ENCODE measurements at places on chromosomes 16 and 17. TPM values are rescaled to one million over a fixed set of nuclear protein-coding genes. Genes with fewer than 3 reads are reported as not detected.
A peak's percentile ranks its signal among the peaks of the same experiment; 100 is the strongest.

GRCh38 chr17:50532452-50533024 is at the start of gene EPN3:
Gene EPN3, plus strand, starts transcription at chr17:50532735. Its CDS starts 3,822 bp downstream, at chr17:50536557.
- H3K4me1 ChIP-seq: peaks cover 25% of the 10 kb centered on the region
- no peaks in the 10 kb centered on the region for H3K36me3 ChIP-seq
- H3K4me3 ChIP-seq: peak within 1 kb of the TSS; percentile 56
- H3K27me3 ChIP-seq: peaks cover 42% of the 10 kb centered on the region
- peak; percentile 44 for DNase-seq

DNA sequence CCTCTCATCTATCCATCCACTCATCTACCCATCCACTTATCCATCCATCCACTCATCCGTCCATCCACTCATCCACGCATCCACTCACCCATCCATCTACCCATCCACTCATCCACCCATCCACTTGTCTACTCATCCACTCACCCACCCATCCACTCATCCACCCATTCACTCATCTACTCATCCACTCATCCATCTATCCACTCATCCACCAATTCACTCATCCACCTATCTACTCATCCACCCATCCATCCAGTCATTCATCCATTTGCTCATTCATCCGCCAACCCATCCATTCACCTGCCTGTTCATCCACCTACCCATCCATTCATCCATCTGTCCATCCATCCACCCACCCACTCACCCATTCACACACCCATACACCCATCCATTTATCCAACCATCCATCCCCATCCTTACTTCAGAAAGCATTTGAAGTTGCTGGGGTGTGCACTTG is 329.6 kb downstream of the SEC14L1 start:
- H3K27me3 ChIP-seq: no peaks in the 10 kb centered on the region
- no peak for DNase-seq
- peaks cover 84% of the 10 kb centered on the region for H3K4me1 ChIP-seq
- H3K27ac ChIP-seq: peak overlapping the region; percentile 97

DNA sequence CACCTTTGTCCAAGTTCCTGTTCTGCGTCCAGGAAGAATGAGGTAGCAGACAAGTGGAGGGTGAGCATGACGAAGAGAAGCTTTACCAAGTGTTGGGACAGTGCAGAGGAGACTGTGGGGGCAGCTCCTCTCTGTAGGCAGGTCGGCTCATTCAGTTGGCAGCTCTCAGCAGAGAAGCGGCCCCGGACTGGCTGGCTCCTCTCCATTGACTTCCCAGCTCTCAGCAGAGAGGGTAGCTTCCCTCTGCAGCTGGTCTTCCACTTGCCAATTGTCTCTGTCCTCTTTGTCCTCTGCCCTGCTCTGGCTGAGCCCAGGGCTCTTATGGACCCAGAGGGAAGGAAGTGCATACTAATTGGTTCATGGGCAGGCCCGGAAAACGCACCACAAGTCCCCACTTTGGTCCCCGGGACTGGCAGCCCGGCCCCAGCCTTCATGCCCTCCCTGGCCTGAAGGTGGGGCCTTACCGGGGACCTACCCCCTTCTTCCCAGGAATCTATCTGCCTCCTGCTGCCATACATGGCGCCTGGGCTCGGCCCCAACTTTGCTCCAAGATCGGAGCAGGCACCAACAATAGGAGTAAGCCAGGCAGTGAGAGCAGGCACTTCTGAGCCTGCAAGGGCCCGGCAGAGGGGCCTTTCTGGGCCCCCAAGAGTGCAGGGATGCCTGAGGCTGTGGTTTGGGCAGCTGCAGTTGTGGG is 10.1 kb downstream of the KCTD5 start:
- H3K4me3 ChIP-seq: no peak overlapping the region
- H3K27me3 ChIP-seq: no peaks in the 10 kb centered on the region
- H3K4me1 ChIP-seq: peaks cover 16% of the 10 kb centered on the region
- peak; percentile 9 for DNase-seq
- no peaks in the 10 kb centered on the region for H3K36me3 ChIP-seq

- H3K27ac ChIP-seq: no peak overlapping the region
- H3K27me3 ChIP-seq: no peaks in the 10 kb centered on the region
- H3K4me3 ChIP-seq: no peak overlapping the region
- DNase-seq: no peak
Measured at GRCh38 chr16:53414381-53414780, 19.9 kb upstream of the RBL2 start.

DNA sequence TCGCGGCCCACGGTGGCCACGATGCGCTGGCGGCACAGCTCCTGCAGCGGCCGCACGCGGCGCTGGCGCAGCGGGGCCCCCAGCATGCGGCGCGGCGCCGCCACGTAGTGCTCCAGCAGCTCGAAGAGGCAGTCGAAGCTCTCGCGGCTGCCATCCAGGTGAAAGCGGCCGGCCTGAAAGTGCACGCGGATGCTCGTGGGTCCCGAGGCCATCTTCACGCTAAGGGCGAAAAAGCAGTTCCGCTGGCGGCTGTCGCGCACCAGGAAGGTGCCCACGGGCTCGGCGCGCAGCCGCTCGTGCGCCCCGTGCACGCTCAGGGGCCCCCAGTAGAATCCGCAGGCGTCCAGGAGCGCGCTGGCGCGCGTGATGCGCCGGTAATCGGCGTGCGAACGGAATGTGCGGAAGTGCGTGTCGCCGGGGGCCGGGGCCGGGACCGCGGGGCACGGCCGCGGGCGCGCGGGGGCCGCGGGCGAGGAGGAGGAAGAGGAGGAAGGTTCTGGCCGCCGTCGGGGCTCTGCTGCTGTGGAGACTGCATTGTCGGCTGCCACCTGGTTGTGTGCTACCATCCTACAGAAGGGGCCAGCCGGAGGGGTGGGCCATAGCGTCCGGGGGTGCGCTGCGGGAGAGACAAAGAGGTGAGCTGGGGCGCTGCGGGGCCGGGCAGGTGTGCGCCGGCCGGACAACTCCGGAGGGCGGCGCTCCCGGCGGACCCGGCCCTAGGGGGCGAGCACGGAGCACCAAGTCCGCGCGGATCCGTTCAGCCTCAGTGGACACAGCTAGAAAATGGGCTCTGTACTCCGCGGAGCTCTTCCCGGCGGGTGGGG is 879 bp downstream of the SOCS1 start:
- H3K4me3 ChIP-seq: peak overlapping the region; percentile 53
- no peaks in the 10 kb centered on the region for H3K36me3 ChIP-seq
- peaks cover 9% of the 10 kb centered on the region for H3K4me1 ChIP-seq
- H3K27me3 ChIP-seq: peaks cover 28% of the 10 kb centered on the region

DNA sequence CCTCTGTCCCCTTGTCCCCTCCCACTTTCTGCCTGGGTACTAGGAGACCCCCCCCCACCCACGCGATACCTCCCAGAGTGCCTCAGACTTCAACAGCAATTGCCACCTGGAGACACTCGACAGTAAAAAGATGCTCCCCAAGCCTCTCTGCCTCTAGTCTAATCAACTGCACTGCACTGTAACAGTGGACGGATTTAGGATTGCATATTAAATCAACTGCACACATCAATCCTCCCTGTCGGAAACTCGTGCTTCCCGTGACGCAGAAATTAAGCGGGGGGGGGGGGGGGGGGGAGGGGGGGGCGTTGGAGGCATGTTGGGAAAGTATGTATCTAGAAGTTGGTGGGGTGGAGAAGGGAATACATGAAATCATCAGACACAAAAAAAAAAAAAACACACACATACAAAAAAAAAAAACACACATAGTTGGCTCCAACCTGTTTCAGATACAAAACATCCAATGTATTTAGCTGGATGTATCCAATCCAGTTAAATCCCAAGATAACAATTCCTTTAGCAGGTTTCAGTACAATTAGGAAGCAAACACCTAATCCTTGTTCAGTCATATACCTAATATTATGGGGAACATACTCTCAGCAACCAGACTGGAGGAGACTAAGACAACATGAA is 29.7 kb downstream of the FAM222B start:
- H3K27me3 ChIP-seq: no peaks in the 10 kb centered on the region
- no peaks in the 10 kb centered on the region for H3K36me3 ChIP-seq
- H3K4me3 ChIP-seq: peak overlapping the region; percentile 97
- DNase-seq: no peak

PYDC1 gene
- total RNA-seq: not detected

C16orf46 gene
- total RNA-seq: 2.5 TPM

GSDMA gene
- not detected for total RNA-seq

Data from neural progenitor cell (in vitro differentiated cells).